ENCODE measurements at places on chromosomes 3 and 15.

DNA sequence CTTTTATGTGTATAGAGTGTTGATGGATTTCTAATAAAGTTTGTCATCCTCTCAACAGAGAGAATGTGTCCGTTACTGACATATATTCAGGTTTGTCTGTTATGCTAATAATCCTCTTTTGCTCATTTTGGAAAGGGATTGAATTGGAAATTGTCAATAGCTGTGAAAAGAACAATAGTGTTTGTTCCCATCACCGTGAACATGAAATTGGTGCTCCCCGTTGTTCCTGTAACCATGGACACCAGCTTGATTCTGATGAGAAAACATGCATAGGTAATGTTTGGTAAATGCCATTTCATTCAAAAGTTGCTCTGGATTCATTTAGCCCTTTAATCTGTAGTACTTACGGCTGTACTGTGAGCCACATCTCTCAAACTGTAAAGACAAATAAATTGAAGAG lies 707.0 kb upstream of the GOLIM4 start:
- no peak for DNase-seq

DNA sequence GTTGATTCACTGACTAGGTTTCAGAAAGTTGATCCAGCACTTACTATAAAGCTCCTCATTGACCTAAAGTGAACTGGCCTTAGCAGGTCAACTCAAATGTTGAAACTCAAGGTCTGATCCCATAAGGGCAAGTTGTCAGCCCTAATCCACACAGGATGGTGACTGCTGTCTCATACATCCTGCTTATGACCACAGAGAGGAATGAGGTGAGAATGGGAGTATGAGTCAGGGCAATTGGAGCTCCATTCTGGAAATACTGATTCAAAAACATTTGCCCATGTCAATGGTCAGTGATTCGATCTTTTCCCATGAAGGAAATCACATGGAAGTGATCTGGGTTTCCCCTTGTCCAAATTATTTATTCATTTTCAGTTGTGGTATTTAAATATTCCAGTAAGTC lies 78.7 kb downstream of the ZNF385D start:
- peak; percentile 98 for DNase-seq

DNA sequence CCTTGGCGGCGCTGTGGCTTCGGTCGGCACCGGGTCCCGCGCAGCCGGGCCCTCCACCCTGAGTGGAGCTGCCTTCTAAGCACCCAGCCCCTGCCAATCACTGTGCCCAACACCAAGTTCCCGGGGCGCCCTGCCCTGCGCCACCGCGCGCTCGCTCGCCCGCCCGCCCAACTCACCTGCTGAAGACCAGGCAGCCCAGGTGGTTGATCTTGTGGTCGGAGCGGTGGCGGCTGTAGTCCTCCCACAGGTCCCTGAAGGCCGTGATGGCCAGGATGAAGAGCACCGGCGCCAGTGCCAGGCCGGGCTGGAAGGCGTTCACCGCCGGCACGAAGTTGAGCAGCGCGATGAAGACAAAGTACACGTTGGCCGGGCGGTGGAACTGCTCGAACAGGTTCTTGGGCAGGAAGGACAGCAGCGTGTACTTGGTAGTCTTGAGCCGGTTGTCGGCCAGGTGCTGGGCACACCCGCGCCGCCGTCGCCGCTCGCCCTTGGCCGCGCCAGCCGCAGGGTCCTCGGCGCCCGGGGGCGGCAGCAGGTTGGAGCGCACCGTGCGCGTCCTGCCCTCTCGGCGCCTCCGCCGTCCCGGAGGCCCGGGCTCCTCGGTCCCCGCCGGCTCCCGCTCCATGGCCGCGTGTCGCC lies 536 bp downstream of the ATP10A start:
- no peak for DNase-seq

GRCh38 chr3:124664804-124665203 lies 65.4 kb upstream of the UMPS start:
- DNase-seq = no peak

DNA sequence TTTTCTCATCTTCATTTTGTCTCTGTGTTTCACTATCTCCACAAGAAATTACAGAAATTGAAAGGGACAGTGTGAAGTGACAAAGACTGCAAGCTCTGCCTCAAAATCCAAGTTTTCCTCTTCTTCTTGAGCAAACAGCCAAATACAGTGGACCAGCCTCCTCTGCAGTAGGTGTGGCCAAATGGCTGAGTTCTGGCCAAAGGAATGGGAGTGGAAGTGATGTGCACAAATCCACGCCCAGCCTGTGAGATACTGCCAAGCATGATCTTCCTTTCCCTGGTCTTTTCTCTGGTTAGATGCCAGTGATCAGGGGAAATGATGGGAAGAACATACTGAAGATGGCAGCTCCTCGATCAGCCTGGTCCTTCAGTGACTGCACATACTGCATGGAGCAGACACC lies 111.0 kb upstream of the CPNE4 start:
- no peak for DNase-seq

GRCh38 chr3:171358181-171358880 lies 101.9 kb downstream of the TNIK start:
- DNase-seq = no peak

DNA sequence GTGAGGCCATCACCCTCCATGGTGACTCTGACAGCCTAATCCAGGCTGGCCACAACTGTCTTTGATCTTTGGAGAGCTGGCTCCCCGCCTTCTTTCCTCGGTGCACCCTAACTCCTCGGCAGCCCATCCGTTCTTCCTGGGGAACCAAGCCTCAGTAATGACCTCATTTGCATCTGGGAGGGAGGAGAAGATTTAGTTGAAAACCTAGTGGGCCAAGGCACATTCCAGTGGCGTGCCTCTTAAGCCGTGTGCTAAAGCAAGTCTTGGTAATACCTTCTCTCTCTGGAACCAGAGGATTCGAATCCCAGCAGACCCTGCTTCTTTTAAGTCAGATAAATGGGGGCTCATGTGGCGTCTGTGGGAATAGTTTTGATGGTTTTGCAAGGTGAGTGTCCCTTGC lies 233.1 kb downstream of the EBLN2 start:
- no peak for DNase-seq

GRCh38 chr15:43433165-43433564 lies 59.8 kb downstream of the TP53BP1 start:
- DNase-seq = peak; percentile 13

GRCh38 chr15:48414015-48414414 lies 82.8 kb downstream of the DUT start:
- peak; percentile 89 for DNase-seq

- peak; percentile 42 for DNase-seq
Measured at GRCh38 chr3:16012086-16012485, 162.4 kb upstream of the GALNT15 start.

DNA sequence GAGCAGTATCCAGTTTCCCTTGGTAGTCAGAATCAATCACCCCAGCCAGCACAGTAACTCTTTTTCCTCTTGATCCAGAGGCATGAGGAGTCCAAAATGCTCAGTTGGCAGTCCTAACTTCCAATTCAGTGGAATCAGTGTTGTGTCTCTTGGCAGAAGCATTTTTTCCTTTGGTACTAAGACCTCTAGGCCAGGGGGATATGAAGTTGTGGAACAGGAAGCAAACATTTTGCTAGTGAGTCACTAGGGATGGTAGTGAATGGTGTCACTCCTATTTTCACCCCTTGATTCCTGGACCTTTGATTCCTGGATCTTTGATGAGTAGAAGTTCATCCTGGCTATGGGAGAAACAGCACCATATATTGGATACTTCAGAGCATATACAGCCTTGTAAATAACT lies 70.5 kb upstream of the ALDH1A3 start:
- peak; percentile 35 for DNase-seq

- DNase-seq = no peak
Measured at GRCh38 chr3:50194903-50195500, 3.6 kb downstream of the GNAT1 start.

DNA sequence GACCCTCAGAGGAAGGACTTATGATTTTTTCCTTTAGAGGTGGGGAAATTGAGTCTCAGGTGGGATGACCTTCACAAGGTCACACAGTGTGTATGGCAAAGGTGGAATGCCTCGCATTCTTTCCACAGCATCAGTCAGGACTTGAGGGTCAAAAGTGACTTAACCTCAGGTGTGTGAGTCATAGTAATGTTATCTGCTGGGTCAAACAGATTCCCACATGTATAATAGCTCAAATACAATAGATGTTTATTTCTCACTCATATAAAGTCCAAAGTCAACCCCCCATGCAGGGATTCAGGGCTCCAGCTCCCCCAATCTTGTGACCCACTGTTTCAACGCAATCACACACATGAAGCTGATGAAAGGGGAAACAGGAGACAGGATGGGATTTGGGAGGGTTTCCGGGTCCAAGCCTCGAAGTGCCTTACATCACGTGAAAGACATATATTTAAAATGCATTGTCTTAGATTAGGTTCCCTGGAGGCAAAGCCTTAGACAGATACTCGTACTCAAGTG lies 34.0 kb upstream of the CCDC174 start:
- DNase-seq = no peak

DNA sequence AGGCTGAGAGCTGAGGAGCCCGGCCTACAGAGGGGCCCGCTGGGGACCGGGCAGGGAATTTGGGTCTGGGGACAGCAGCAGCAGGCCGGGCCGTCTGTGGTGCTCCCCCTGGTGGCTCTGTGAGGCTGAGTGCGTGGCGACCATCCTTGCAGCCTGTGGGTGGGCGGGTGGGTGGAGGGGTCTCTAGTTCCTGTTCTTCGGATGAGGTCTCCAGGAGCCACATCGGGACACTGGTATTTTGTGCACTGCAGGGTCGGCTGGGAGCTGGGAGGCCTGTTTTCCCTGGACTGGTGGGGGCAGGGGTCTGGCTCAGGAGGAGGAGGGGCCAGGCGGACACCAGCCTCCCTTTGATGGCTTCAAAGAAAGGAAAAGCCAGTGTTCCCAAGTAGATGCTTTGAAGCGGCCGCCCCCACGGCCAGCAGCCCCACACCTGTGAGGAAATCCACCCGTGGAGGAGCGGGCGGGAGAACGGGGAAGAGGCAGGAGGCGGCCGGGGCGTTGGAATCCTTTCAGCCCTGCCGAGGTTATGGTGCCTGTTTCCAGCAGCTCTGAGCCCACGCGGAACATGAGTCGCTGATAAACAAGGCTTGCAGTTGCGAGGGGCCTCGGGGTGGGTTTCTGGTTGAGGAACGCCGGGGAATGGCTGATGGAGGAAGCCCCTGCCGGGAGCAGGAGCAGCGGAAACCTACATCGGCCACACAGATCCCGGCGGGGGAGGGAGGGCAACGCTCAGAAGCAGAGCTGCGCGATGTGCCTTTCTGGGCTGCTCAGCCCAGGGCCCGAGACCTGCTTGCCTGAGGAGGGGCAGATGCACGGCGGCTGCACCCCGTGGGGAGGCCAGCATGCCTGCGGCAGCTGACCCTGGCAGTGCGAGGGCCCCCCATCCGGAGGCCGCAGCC lies 154.3 kb downstream of the NSMCE3 start:
- no peak for DNase-seq

DNA sequence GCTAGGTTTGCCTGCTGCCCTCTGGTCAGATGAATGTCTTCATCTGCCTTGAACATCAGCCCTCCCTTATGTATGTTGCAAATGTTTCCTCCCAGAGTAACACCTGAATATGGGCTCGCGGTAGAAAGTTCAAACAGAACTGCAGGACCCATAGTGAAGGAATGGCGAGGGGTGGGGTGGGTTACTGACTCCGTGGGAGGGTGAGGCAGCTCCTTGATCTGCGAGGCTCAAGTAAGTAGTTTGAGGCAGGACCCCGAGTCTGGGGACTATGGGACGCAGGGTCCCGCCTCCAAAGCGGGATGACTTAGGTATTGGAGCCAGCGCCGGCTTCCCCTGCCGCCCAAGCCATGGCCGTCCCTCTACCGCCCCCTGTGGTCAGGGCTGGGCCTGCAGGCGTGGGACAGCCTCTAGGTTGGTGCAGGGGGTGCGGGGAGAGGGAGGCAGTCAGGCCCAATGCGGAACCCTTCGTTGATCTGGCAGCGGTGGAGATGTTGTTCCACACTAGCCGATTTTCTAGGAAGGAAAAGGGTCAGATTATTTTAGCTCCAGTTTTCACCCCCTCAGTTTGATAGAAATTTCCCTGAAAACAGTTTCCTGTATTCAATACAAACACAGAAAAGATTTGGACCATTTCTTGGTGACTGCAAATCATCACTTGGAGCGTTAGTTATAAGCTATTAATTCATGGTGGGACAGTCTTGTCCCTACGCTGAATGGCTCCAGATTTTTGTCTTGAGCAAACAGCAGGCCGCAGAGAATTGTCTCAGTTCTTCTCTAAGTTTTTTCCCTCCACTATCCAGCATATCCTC lies 72.3 kb downstream of the CORO2B start:
- DNase-seq = no peak

GRCh38 chr3:128987302-128988100 lies 6.4 kb downstream of the CFAP92 start:
- DNase-seq = no peak

DNA sequence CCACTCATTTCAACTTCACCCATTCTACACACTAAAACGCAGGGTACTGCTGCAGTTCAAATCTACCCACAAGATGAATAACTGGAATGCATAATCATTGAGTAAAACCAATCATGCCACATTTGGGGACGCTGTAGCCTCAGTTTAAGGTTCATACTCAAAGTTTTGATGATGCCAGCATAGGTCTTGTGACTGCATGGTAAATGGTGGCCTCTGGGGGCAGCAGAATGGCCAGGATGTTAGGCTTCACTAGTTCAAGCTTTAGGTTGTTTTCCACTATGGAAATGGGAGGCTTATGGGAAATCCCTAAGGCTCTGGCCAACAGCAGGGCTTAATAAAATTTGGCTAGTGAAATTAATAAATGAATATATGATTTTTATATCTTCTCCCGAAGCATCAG lies 104.3 kb upstream of the TSC22D2 start:
- DNase-seq = no peak

DNA sequence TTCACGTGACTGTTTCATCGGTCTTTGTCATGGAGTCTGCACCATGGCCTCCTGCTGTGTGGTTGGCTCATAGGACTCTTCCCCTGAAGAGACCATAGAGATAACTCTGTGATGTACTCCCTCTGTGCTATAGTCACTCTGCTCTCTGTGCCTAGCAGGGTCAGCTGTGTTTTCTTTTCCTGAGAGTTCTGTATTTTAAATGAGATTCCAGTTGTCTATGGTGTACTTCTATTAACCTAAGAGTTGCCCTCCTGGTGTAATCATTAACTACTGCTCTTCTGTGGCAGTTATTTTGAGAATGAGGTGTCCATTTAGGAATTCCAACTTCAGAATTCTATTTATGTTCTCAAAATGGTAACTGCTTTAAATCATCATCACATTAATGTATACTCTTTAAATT lies 114.5 kb upstream of the ARPP21 start:
- no peak for DNase-seq

DNA sequence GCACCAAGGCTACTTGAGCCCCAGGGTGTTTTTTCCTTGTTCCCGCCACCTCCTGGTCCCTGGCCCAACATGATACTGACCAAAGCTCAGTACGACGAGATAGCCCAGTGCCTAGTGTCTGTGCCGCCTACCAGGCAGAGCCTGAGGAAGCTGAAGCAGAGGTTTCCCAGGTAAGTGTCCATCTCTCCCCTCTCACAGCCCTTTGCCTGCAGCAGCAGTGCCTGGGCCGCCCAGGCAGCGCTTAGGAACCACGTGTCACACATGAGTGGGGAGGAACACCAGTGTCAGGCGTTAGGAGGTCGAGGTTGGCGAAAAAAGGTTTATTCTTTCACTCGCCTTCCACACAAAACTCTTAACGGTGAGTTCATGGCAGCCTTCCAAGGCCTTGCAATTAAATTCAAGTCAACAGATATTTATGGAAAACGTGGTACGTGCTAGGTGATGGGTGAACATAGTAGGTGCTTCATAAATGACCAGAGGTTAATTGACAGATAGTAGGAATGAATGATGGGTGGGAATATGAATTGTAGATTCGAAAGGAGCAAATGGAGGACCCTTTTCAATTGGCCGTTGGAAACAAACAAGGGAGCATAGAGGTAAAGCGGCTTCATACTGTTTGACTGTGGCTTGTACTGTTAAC lies 486 bp downstream of the CDIN1 start:
- no peak for DNase-seq

GRCh38 chr15:38520035-38520434 lies 44.6 kb downstream of the RASGRP1 start:
- DNase-seq = no peak

- no peak for DNase-seq
Measured at GRCh38 chr3:62954580-62954979, 79.4 kb upstream of the CADPS start.

Measured in stromal cell of bone marrow (primary cell).